Stimulated activated CD4-positive, alpha-beta T cell treated with anti-CD3 and anti-CD28 coated beads, TNF-alpha, amount 100 ng/mL, for 24 hours (primary cell): ENCODE measurements at places on chromosomes 16 and 17.

DNA sequence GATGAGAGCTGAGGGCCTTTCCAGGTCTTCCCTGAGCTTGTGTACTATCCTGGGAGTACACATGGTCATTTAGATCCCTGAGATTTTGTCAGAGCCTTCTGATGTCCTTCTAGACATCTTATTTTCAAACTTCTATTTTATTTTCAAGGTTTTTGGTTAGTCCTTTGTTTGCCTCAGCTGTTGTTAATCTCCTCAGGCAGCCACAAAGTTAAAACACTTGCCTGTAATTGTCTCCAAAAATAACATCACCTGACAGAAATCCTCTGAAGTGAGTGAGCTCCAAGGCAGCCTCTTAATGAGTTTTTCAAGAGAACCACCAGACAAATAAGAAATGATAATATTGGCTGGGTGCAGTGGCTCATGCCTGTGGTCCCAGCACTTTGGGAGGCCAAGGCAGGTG, 43.8 kb upstream of the CPHXL start:
- DNase-seq, result no peak

DNA sequence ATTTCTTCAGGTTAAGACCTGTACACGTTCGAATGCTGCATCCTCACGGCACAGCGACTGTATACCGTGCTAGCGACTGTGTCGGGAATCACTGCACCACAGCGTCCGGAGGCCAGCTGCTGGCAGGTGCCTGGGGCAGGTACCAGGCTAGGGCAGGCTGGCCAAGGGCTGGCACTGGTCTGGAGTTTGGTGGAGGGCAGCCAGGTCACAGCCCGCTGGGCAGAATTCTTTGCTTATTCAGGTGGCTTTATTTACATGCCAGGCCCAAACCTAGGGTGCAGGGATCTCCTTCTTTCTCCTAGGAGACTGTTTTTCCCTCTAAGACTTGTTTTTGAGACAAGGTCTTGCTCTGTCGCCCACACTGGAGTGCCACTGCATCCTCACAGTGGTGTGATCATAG, 37.9 kb downstream of the COTL1 start:
- DNase-seq, result no peak

- DNase-seq, result no peak
These were observed 4.4 kb upstream of the ASGR1 start for GRCh38 chr17:7183433-7184090.

DNA sequence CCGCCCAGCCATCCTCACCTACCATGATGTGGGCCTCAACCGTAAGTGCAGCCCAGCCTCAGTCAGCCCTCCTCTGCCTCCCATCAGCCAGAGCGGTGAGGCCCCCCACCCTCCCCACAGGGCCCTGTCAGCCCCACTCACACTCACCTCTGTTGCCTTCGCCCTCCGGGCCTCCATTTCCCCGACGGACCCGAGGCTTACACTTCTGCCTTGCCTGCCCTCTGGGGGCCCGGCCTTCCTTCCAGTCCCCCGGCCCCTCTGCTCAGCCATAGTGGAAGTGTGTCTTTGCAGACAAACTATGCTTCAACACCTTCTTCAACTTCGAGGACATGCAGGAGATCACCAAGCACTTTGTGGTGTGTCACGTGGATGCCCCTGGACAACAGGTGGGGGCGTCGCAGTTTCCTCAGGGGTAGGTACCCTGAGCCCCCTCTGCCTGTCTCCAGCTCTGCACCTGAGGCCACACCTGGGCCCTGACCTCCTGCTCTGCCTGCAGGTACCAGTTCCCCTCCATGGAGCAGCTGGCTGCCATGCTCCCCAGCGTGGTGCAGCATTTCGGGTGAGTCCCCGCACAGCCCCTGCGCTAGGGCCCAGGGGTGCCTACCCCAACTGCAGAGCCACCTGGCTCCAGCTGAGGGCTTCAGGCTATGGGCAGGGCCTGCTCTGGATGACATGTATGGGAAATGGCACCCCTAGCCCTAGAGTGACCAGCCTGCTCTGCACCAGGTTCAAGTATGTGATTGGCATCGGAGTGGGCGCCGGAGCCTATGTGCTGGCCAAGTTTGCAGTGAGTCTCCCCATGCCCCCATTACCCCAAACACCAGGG, 4.1 kb downstream of the NDRG4 start:
- DNase-seq, result no peak

GRCh38 chr16:89289428-89290395, 72.2 kb downstream of the ZNF778 start:
- peak; percentile 49 for DNase-seq

- DNase-seq, result no peak
These were observed 21.4 kb downstream of the RPS6KB1 start for GRCh38 chr17:59914274-59914854.

- no peak for DNase-seq
These were observed 1.0 kb downstream of the HOXB2 start for GRCh38 chr17:48543854-48544348.

- no peak for DNase-seq
These were observed 507 bp downstream of the SERPINF1 start for GRCh38 chr17:1762233-1762900.

DNA sequence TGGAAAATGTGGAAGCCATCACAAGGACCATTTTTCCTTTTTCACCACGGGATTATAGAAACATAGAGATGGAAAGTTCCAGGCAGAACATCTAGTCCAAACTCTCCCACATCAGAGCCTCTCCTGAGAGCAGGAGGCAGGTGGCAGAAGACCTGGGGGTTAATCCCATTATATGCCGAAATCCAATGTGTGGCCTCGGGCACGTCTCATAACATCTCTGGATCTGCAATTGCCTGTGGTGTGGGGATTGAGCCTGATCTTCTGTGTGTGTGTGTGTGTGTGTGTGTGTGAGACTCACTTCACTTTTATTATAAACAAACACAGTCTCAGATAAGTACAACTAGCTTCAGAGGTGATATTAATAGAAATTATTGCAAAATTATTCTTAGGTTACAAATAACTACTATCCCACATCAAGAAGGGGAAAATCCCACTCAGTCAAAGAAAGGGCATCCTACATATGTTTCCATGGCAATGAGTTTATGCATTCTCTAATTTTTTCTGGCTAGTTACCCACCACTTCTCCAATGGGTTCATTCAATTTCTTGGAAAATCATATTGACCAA, 199.1 kb downstream of the FOXL1 start:
- DNase-seq, result no peak

DNA sequence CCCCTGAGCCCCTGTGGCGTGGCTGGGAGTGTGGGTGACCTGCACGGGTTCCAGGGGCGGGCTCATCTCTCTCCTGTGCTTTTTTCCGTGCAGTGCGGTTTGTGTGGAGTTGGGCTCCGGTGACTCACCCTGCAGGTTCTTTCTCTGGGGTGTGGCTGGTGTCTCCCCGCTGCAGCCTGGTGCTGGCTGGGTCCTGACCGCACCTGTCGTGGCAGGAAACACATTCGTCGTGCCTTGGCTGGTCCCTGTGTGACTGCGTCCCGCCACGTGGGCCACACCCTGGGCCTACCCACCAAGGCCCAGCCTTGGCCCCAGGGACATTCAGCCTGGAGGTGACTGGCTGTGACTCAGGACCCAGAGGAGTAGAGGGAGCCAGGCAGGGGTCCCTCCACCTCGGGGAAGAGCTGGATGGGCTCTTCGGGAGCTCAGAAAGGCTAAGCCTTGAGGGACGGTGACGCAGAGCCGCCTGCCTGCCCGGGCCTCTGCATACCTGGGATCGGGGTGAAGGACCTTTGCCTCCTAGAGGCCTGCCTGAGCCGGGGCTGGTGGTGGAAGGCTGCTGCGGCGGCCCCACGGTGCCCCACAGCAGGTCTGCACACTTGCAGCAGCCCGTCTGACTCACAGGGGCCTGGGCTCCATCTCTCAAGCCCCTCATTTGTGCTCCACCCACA, 7.8 kb downstream of the TRAF7 start:
- DNase-seq, result no peak

- DNase-seq, result no peak
These were observed 14.6 kb downstream of the EEF2K start for GRCh38 chr16:22220714-22221113.

DNA sequence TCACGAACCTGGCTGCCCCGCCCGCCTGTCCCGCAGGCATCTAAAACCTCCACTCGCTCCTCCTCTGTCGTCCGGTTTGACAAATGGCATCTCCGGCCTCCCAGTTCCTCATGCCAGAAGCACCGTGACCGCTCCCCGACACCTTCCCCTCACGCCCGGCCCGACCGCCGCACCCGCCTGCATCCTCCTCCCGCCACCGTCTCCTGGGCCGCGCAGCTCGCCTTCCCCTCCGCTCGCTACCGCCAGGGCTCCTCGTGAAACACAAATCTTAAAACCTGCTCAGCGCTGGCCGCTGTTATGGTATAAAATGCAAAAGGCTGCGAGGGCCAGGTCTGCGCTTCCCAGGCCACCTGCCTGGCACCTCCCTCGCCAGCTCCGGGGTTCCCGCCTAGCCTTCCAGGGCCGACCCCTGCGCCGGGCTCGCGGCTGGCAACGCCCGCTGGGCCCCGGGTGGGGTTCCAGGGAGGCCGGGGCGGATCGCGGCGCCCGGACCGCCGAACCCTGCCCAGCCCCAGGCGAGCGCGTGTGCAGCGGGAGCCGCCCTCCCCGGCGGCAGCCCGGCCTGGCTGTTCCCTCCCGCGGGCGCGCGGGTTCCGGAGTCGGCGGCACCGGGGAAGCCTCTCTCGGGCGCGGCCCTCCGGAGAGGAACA, 488 bp downstream of the SPSB3 start:
- no peak for DNase-seq

GRCh38 chr17:56830726-56831368, 2.9 kb downstream of the C17orf67 start:
- no peak for DNase-seq

DNA sequence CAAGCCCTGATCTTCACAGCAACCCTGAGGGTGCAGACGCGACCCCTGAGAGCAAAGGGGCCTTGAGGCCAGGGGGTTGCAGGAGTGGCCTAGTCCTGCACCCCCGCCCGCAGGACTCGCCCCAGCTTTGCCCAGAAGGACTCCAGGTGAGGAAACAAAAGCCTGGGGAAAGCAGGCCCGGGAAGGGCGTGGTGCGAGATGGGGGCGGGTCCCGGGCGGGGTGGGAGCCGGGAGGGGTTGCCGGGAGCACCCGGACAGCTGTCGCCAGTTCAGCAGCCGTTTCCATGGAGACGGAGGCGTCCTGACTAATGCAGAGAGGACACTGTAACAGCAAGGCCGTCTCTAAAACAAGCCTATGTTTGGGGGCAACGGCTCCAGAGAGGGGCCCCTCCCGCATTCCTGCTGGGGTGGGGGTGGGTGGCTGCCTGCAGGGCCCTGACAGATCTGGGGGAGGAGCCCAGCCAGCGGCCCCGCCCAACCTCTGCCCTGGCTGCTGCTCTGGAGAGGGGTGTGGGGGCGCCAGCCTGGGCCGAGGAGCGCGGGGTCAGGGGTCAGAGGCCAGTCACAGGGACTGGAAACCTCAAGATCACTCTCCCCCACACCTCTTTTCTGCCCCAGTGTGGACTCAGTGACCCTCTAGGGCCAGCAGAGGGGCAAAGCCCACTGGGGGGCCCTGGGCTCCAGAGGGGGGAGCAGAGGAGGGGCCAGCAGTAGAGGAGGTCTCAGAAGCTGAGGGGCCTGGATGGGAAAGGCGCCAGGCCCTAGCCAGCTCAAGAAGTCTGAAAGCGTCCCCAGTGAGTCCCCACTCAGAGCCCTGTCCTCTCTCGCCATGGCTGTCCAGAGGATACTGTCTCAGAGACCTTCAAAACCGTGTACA, 3.1 kb upstream of the TPPP3 start:
- no peak for DNase-seq

GRCh38 chr17:59365383-59365981, 34.0 kb downstream of the YPEL2 start:
- DNase-seq, result no peak
